Naive thymus-derived CD4-positive, alpha-beta T cell (primary cell): ENCODE measurements at places on chromosomes 7 and 10.

- no peak for DNase-seq
Measured at GRCh38 chr10:54904833-54905232, 103.8 kb upstream of the PCDH15 start.

GRCh38 chr10:49005270-49005669 lies 65.6 kb upstream of the LRRC18 start:
- DNase-seq: no peak

- no peak for DNase-seq
Measured at GRCh38 chr10:12777840-12778585, 223.5 kb downstream of the CCDC3 start.

- DNase-seq: no peak
Measured at GRCh38 chr7:97089771-97090170, 27.7 kb upstream of the SDHAF3 start.

DNA sequence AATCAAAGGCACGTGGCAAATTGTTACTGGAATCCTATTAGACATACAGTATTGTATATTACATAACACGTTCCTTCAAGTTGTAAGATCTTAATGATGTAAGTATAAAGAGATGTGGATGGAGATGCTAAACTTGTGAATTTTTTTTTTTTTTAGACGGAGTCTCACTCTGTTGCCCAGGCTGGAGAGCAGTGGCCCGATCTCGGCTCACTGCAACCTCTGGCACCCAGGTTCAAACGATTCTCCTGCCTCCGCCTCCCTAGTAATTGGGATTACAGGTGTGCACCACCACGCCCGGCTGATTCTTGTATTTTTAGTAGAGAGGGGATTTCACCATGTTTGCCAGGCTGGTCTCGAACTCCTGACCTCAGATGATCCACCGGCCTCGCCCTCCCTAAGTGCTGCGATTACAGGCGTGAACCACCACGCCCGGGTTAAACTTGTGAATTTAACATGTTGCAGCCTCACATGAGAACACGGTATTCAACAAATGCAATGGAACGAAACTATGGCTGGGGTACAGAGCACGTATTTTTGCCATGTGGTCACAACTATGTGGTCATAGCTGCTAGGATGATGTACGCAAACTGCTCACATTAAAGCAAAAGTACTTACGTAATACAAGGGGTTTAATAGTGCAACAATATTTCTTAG lies 818 bp upstream of the SUPV3L1 start:
- no peak for DNase-seq

DNA sequence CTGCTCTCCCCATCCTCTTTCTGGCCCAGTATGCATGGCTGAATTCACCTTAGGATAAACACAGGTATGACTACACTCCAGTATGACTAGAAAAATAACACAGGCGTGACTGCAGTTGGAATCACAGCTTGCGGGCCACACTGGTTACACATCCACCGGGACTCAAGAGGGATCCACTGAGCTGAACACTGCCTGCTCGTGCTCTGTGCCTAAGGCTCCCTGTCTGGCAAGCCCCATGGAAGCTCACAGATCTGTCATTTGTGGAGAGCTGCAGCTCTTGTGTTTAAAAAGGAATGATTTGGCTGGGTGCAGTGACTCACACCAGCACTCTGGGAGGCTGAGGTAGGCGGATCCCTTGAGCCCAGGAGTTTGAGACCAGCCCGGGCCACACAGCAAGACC lies 26.8 kb downstream of the VOPP1 start:
- no peak for DNase-seq

- no peak for DNase-seq
Measured at GRCh38 chr7:129923709-129924108, 29.1 kb downstream of the UBE2H start.

DNA sequence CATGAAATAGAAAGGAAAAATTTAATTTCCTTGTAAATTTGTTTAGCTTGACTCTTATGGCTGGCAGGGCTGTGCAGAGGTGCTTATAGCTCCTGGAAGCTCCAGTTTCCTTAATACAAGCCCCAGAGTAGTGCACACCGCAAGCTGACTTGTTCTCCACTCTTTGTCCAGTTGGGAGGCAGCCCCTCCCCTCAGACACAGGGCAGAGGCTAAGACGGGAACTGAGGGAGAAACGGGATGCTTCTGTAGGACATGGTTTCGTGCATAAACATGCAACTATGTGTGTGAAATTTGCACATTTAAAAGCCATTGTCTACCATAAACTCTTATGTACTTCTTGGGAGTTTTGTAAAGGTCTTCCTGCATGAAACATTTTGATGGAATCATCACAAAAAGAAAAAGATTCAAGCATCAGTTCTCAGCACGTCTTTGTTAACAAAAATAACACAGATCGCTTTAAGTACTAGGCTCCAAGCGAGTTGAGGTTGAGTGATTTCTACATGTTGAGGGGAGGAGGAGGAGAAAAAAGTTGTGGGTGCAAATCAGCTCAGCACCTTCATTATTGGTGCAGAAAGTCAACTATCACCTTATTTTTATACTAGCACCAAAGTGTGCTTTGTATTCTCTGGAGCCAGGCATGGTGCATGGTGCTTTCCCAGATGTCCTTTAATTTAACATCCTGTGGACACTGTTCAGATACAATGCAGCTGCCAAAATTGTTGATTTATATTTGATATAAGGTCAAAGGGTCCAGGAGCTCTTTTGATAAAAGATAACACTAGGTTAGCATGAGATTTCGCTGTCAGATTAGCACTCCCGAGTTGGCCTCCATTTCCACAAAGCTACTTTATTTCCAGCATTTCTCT lies 124.5 kb downstream of the CHN2 start:
- no peak for DNase-seq

DNA sequence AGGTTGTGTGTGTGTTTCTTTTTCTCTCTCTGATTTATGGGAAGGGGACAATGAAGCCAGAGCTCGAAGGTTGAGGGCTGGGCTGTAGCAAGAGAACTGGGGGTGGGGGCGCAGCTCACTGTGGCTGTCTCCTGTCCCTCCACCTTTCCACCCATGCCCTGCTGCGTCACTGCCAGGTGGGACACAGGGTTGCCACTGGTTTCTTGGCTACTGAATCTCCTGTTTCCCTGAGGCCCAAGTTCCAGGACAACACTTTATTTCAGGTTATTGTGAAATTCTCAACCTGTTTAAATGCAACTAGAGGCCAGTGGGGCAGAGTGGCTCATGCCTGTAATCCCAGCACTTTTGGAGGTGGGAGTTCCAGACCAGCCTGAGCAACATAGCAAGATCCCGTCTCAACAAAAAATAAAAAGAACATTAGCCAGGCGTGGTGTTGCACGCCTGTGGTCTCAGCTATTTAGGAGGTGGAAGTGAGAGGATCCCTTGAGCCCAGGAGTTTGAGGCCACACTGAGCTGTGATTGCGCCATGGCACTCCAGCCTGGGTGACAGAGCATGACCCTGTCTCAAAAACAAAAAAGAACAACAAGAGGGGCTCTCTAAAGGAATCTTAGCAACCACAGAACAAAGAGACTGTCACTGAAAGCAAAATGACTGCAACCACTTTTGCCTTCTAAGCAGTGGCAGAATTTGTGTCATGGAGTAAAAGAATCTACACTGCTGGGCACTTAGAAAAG lies 22.6 kb downstream of the TBATA start:
- DNase-seq: no peak
